Renal pelvis (tissue), 12 donors: ENCODE measurements at places on chromosomes 2 and 18.

GRCh38 chr18:45046961-45047360 lies 366.3 kb downstream of the SETBP1 start:
- DNase-seq = no peak

DNA sequence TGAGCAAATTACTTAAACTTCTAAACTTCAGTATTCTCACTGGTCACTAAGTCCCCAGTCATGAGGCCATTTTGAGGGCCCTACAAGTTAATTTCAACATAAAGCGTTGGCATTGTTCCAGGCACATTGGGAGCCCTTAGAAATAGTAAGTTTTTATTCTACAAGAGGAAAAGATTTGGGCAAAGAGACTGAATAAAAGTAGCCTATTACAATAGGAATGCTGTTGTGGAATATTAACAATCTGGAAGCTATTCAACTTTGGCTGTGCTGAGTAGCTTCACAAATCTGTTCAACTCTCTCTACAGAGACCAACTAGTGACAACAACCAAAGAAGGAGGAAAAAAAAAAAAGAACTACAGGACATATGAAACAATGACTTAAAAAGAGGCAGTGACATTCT lies 1287.5 kb upstream of the NXPH2 start:
- DNase-seq = no peak

DNA sequence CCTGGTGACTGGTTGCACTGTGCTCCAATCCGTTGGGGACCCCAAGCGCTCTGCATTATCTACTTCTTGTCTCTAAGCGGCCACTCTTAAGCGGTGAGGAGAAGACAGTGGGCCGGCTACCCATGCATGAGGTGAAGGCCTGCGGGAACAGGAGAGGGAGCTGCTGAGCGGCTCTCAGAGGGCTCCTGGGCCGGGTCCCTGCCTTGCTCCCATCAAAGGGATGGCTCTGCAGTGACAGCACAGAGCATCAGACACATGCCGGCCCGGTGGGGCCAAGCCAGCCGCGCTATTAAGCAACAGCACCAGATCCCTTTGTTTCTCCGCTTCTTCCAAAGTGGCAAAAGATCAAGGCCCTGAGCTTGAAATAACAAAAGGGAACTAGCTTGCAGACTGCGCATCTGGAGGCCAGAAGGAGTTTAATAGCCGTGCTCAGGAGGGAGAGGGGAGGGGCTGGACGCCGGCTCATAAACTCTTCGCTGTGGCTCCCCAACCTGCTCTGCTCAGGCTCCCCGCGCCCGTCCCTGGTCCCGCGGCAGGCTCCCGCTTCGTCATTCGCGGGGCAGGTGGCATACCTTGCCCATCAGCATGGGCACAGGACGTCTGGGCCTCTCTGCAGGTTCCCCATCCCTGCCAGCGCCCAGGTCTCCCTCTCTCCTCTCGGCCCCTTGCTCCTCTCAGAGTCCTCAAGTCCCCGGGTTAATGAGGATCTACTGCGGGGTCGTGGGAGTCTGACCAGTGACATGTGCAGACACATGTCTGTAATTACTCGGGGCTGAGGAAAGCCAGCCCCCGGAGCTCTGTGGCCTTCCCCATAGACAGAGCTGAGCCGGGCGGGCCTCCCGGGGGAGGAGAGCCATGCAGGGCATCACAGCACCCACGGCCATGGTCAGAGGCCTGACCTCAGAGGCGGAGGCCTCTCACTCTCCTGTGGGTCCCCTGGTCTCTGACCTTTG lies 96.7 kb downstream of the ASB1 start:
- peak; percentile 58 for DNase-seq

- peak; percentile 31 for DNase-seq
Measured at GRCh38 chr18:43563780-43564179, 286.5 kb upstream of the SYT4 start.

GRCh38 chr18:25053466-25053865 lies 298.5 kb downstream of the ZNF521 start:
- DNase-seq = no peak

- no peak for DNase-seq
Measured at GRCh38 chr2:228703152-228703551, 521.7 kb upstream of the SPHKAP start.

DNA sequence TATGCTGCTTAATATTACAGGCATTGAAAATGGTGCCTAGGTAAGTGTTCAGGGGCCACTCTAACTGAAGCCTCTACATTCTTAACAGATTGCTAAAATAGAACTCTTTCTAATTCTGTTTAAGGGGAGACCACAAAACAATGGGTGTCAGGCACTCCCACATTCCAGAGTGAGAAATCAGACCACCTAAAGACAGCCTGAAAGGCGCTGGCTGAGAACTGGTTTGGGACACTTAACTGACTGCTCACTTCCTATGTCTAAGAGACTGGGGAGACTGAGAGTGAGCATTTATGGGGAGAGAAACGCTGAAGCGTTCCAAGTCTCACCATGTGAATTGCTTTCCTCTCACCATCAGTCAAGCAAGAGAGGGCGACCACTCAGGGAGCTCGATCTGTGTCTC lies 108.8 kb upstream of the ITGB6 start:
- no peak for DNase-seq

DNA sequence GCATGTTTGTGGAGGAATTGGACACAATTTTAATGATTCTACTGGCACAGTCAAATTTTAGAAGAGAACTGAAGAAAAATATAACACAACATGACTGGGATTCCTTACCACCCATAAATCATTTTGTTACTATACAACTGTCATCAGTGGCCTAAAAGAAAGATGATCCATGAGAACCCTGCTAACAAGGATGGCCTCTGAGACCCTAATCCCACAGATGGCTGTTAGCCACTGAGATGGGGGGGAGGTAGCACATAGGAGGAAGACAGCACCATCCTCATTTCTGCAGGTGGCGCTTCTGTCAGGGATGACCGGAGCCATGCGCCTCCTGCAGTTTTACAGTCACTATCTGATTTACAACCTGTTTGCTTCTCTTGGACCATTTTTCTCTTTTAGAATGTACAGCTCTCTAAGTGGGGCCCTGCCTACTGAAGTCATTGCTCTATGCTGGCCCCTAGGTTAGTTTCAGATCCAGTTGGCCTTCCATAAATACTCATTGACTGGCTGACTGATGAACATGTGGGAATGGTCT lies 279.8 kb downstream of the NAPG start:
- DNase-seq = peak; percentile 37

DNA sequence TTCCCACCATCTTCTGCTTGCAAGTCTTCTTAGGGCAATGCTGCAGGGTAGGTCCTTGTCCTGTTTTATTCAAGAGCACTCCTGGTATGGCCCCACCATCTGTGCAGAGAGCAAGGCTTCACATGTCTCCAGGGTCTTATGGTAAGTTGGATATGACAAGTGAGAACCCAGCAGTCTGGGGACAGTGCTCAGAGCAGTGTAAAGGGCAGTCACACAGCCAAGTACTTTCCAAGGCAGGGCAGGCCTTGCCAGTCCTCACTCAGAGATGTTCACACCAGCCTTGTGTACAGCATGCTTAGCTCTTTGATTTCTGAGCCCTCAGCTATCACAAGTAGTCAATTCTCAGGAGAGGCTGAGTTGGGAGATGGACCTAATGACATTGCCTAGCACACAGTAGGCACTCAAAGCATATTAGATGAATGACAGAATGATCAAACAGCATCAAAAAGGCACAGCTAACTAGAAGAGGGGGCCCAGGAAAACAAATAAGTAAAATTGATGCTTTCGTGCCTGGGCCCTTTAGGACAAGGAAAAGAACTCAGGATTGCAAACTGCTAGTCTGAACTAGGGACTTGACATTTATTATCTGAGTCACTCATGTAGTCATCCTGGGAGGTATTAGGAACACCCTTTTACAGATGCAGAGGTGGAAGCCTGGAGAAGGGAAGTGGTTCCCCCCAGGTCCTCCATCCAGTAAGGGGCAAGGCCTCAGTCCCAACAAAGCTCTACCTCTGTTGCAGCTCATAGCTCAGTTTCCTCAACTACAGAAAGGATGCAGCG lies 86.7 kb upstream of the CTAGE1 start:
- no peak for DNase-seq

- no peak for DNase-seq
Measured at GRCh38 chr2:223644136-223644535, 42.0 kb upstream of the SCG2 start.

DNA sequence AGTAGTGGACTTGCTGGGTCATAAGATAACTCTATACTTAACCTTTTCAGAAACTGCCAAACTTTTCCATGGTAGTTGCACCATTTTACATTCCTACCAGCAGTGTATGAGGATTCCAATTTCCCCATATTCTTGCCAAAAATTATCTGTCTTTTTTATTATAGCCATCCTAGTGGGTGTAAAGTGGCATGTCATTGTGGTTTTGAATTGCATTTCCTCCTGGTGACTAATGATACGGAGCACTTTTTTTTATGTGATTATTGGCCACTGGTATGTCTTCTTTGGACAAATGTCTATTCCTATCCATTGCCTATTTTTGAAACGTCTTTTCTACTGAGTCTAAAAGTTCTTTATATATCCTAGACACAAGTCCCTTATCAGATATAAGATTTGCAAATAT lies 44.3 kb downstream of the CACNB4 start:
- DNase-seq = no peak

GRCh38 chr18:68721681-68722583 lies 7.0 kb upstream of the TMX3 start:
- no peak for DNase-seq

- DNase-seq = no peak
Measured at GRCh38 chr2:86783615-86784339, 6.9 kb downstream of the CD8A start.

DNA sequence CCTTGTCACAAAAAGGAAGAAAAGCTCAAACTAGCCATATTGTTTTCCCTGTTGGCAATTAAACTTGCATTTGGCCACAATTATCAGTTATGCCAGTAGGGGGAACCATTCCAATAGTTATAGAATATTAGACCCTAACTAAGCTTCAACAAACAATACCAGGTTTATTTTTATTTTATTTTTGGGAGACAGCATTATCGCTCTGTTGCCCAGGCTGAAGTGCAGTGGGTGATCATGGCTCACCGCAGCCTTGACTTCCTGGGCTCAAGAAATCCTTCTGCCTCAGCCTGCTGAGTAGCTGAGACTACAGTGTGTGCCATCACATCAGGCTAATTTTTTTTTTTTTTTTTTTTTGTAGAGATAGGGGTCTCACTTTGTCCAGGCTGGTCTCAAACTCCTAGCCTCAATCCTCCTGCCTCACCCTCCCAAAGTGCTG lies 102.1 kb downstream of the ATAD2B start:
- peak; percentile 44 for DNase-seq

DNA sequence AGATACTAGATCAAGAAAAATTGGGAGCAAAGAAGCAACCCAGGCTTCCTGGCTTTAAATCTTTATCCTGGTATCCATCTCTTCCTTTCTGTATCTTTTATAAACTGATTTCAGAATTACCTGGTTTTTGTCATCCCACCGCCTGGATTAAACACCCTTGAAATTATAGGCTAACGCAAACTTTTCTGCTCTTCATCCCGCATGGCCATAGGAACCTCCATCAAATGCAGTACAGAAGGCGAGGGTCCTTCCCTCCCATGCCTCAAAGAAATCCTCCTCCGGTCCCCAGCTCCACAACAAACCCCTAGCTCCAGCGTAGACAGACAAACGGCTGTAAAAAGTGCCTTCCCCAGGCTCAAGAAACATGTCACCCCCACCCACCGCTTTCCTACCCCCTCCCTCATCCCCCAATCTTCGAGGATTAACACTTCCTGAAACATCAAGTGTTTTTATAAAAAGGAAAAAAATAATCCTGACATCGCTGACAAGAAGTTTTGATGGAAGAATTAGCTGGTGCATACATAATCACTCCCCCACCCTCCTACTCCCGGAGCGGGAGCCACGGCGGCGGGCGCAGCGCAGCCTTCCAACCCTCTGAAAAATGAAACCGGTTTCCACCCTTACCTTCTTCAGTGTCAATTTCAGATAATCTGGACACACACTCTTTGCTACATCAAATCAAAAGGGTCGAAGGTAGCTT lies 7.6 kb downstream of the DLX1 start:
- no peak for DNase-seq
